Aorta (tissue), 5 donors: ENCODE measurements at places on chromosomes 5 and 9. TPM values are rescaled to one million over a fixed set of nuclear protein-coding genes. Genes with fewer than 3 reads are reported as not detected.

CDC20B gene
- not detected for total RNA-seq

WDR31 gene
- total RNA-seq, result 1.1 TPM

GRCh38 chr5:10974850-10975249 is 213.8 kb upstream of the DAP start:
- no peak for DNase-seq
- no peaks in the 10 kb centered on the region for H3K4me1 ChIP-seq
- H3K27me3 ChIP-seq, result no peaks in the 10 kb centered on the region
- no peak overlapping the region for H3K4me3 ChIP-seq
- no peaks in the 10 kb centered on the region for H3K36me3 ChIP-seq

- H3K36me3 ChIP-seq, result no peaks in the 10 kb centered on the region
- DNase-seq, result no peak
- H3K27ac ChIP-seq, result no peak overlapping the region
- H3K4me1 ChIP-seq, result peaks cover 3% of the 10 kb centered on the region
- no peak overlapping the region for H3K4me3 ChIP-seq
These were observed 59.8 kb downstream of the NREP start for GRCh38 chr5:111697215-111697614.

- H3K4me3 ChIP-seq, result no peak overlapping the region
- DNase-seq, result no peak
- H3K36me3 ChIP-seq, result peaks cover 3% of the 10 kb centered on the region
- no peak overlapping the region for H3K27ac ChIP-seq
- no peaks in the 10 kb centered on the region for H3K27me3 ChIP-seq
- H3K4me1 ChIP-seq, result peaks cover 2% of the 10 kb centered on the region
These were observed 124.3 kb downstream of the STK32A start for GRCh38 chr5:147359101-147359500.

GRCh38 chr5:176716320-176716719 is 69.0 kb downstream of the TSPAN17 start:
- H3K4me1 ChIP-seq, result no peaks in the 10 kb centered on the region
- H3K4me3 ChIP-seq, result no peak overlapping the region
- no peaks in the 10 kb centered on the region for H3K36me3 ChIP-seq
- no peak for DNase-seq
- no peaks in the 10 kb centered on the region for H3K27me3 ChIP-seq
- H3K27ac ChIP-seq, result no peak overlapping the region

CARD6 gene
- 19.8 TPM for total RNA-seq

CLK4 gene
- total RNA-seq, result 26.3 TPM
